ENCODE measurements at places on chromosomes 3 and 15.

DNA sequence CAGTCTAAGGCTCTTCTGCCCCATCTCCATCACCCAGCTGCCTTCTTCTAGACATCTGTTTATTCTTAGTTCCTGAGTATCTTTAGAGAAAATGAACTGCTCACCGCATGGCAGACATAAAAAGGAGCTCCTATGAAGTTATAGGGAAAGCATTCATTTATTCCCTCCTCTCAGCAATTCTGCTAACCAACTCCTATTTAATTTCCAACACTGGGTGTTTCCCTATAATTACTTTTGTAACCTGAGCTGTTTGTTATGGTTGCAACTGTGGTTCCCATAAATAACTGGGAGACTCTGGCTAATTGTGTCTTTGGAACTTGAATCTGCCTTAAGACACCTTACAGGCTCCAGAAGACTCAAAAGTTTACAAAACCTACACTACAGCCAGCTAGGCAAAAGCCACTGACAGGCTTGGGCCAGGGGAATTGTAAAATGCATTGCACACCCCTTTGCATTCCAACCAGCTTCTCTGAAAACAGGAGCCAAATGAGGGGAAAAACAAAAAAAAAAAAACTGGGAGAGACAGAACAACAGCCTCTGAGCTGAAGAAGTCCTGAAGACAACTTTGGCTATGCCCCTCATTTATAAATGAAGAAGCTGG, 231.5 kb upstream of the FEZF2 start:
- no peak for DNase-seq

- DNase-seq: no peak
Observed at GRCh38 chr15:93274257-93274656, 185.2 kb upstream of the RGMA start.

DNA sequence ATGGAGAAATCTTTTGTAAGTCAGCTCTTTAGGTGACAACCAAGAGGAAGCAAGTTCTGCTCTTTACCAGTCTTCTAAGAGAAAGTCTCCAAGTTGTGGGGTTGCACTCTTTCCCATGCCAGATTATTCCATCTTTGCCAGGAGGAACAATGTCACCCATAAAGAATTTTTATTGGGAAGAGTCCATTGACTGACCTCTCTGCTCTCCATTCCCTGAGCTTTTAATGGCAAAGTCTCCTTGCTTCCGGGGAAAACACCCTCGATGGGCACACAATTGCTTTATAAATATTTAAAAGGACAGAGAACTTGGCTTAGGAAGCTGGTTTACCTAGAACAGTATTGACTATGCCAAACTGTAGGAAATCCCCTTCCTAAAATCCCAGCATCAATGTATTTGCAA, 19.9 kb upstream of the UBE2E1 start:
- no peak for DNase-seq

DNA sequence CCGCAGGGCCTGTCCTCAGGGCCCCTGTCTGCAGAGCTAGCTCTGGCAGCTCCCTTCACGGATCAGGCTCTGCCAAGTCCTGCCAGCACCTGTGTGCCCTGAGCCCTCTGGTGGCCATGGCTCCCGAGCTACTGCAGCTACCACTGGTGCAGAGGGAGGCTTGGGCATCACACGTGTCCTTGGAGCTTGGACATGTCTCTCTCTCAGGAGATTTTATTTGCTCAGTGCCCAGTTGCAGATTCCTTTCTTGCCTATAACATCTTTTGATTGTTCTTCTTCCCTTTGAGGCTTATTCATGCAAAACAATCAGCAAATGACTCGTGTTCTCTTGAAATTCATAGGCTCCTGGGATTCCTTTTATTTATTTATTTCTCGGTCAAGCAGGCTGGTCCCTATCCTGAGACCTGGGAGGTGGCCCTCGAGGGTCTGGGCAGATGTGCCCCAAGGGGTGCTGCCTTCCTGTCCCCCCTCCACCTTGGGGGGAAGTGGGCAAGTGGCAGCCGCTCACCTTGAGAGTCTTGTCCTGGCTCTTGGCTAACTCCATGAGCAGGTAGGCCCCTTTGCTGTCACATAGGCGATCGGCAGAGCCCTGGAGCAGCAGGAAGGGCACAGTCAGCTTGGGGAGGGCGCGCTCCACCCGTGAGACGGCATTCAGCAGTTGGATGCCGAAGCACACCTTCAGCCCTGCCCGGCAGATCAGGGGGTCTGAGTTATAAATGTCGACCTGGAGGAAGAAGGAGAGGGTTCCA, 21.9 kb downstream of the ABTB1 start:
- DNase-seq: no peak

DNA sequence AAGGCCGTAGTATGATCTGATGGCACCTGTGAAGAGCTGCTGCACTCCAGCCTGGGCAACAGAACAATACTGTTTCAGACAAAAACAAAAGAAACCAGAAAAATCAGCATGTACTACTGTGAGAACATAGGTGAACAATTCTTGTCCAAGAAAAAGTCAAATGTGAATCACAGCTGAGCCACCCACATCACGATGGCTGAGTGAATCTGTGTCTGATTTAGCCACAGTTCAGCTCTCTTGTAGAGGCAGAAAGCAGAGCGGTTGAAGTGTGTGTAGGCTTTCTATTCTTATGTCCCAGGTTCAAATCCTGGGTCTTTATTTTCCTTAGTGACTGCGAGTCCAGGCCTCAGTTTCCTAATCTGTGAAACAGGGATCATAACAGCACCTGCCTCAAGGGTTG, 4.4 kb upstream of the FURIN start:
- DNase-seq: no peak

- peak; percentile 27 for DNase-seq
Observed at GRCh38 chr15:42274702-42274989, 1.4 kb upstream of the TMEM87A start.

GRCh38 chr3:70000028-70000410, 486 bp downstream of the SAMMSON start:
- no peak for DNase-seq

DNA sequence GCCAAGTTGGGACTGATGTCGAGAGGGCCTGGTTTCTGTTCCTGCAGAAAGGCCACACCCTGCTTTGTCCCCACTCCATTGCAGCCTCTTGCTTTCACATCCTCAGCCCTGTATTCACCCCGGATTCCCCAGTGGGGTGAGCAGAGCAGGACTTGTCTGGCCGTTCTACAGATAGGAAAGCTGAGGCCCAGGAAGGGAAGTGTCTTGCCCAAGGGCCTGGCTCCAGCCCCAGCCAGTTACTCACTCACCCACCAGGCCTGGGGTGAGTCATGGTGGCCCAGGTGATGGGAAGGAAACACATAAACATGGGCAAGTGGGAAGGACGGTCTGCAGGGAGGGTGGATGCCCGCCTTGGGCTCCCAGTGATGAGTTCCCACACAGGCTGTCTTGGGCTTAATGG, 6.1 kb upstream of the DUSP7 start:
- DNase-seq: no peak

DNA sequence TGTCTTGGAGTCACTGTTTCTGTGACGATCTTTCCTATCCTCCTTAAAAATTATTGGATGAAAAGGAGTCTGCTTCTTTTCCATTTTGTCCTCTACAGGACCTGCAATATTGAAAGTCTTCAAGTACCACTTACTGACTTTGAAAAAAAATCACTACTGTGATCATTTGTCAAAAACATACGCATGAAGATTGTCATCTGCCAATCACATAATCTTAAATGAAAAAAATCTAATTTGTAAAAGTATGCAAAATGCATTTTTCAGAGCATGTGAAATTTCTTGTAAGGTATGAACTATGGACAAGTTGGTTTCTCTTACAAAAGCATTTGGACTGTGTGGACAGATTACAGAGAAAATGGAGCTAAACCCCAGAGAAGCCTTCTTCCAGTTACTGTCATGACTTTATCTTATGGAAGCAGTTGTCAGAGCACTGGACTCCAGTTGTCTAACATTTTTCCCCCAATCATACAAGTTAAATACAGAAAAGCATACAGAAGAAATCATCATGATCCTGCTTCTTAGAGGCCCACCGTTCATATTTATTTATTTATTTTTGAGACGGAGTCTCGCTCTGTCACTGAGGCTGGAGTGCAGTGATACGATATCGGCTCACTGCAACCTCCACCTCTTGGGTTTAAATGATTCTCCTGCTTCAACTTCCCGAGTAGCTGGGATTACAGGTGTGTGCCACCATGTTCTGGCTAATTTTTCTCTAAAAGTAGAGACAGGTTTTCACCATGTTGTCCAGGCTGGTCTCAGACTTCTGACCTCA, 3.4 kb upstream of the PXK start:
- no peak for DNase-seq

GRCh38 chr3:191176038-191176785, 22.8 kb upstream of the OSTN start:
- no peak for DNase-seq

DNA sequence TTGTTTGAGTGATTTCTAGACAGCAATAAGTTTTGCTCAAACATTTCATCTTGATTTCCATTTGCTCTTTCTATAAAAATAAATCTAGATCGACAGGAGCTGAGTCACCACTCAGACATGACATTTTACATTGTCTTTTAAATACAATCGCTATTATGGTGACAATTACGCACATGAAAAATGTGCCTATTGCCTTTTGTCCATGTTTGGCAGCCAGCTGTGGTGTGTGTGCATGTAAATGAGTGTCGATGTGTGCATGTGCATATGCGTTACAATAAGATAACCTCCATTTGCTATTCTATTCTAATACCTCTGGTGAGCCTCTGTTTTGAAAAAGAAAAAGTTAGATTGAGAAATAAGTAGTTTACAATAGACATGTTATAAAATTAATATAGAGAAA, 89.7 kb upstream of the GRM7 start:
- no peak for DNase-seq

DNA sequence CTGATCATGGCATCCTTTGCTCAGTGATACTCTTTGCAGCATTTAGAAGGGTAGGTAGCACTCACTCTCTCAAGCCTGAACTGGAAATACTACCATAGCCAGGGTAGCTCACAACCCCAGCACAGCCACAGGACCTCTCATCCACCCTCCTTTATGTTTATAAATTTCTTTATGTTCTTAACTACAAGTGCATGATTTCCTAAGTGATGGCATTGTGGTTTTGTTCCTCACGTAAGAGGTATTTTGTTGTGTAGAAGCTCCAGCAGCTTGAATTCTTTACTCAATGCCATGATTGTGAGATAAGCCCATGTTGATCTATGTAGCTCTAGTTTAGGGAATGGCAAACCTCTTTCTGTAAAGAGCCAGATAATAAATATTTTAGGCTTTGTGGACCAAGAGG, 7.9 kb upstream of the RTP3 start:
- no peak for DNase-seq

DNA sequence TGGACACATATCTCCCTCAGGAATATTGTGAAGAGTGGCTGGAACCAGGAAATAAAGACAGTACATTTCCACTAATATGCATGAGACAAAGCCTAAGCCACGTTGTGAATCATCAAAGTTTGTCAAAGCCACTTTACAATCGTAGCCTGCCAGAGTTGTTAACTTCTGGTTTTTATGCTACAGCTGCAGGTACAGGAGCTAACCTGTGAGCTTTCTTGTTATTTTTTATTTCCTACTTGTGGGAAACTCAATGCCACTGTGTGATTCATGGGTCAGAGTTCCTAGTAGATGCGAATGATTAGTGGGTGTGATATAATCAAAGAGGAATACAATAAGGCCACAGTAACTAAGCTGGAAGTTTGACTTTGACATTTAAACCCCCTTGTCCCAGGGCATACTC, 44.4 kb upstream of the TEX9 start:
- no peak for DNase-seq

- peak; percentile 48 for DNase-seq
Observed at GRCh38 chr3:111069974-111070771, 1.4 kb upstream of the NECTIN3 start.

- DNase-seq: no peak
Observed at GRCh38 chr15:56989411-56989924, 71.0 kb downstream of the TCF12 start.

DNA sequence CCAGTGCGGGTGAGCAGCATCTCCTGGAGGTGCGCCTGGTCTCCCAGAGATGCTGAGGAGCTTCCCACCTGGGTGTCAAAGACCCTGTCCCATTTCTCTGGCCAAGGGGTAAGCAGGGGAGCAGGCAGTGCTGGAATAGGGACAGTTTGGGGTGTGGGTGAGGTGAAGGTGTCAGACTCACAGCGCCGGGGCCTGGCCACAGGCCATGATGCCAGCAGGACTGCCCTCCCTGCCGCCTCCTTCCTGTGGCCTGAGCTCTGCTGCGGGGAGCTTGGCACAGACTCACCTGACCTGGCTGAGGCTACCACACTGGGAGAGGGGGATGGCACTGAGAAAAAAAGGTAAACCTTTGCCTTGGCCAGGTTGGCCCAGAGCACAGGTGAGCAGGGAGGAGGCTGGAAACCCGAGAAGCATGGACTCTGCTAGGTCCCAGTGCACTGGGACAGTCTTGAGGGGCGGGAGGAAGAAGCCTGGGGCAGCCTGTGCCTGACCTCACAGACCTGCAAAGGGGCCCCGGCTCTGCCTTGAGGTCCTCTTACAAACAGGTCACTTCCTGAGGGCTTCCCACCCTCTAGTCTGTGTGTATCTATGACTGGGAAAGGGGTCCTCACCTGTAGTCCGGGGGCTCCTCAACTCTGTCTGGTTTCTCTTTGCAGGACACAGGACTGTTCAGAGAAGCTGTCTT, 28.2 kb downstream of the GRAMD2A start:
- DNase-seq: no peak

DNA sequence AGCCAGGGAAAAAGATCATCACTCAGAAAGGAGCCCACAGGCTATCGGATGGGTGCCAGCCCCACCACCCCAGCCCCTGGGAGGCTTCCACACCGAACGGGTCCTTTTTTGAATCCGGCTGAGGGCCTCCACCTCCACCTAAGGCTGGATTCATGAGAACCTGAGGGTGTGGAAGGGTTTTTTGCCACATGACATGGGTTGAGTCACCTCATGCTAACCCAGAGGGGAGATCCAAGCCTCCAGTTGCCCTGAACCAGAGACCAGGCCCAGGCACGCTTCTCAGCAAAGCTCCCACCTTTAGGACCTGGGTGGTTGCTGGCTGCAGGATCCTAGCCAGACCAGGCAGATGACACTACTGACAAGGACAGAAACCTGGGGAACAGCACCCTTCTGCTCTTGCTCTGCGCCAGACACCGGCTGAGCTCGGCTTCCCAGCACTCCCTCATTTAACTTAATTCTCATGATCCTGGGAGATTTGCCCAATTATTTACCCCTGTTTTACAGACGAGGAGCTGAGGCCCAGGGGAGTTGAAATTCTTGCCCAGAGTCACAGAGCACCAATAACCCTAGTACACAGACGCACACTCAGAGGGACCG, 25.6 kb downstream of the DUSP7 start:
- DNase-seq: no peak

- no peak for DNase-seq
Observed at GRCh38 chr3:138817695-138818094, 17.0 kb downstream of the PIK3CB start.

GRCh38 chr15:70573121-70573850, 190.1 kb downstream of the UACA start:
- no peak for DNase-seq

Data from left colon (tissue), 2 donors.